ENCODE measurements at places on chromosomes 6 and 20.

GRCh38 chr20:38342216-38342615, 4.1 kb upstream of the LBP start:
- DNase-seq: no peak

DNA sequence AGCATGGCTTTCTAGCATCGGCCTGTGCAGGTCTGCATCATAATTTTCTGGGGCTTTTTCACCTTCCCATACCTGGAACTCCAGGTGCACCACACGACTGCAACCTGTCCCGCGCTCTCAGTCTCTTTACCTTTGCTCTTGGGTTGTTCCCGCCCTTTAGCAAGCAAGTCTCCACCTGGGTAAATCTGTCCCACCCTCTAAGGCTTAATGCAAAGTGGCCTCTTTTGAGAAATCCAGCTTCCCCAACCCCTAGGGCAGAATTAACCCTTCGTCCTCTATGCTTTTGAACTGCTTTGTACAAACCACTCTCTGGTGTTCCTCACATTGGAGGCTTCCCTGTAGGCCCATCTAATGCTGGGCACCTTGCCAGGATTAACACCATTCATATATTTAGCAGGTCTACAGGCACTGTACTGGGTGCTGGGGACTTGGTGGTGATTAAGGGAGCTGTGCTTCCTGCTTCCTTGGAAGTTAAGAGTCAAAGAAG, 2.8 kb downstream of the ITPR3 start:
- no peak for DNase-seq

- DNase-seq: no peak
Observed at GRCh38 chr20:54134445-54135220, 39.2 kb downstream of the CYP24A1 start.

DNA sequence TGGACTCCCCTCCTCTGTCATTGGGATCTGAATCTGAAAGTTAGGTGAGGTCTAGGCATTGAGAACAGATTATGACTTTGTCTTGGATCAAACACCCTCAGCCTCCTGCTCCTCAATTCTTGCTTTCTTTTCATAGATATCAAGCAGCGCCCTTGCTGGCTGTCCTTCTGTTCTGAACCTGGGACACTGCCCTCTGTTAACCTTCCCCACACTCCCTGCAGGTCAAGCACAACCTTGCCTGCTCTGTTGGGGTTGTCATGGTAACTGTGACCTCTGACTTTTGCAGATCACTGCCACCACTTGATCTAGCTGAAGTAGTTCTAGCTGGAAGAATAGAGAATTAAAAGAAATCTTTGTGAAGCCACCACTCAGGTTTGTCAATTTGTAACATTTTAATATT, 16.4 kb upstream of the MICA start:
- DNase-seq: no peak

DNA sequence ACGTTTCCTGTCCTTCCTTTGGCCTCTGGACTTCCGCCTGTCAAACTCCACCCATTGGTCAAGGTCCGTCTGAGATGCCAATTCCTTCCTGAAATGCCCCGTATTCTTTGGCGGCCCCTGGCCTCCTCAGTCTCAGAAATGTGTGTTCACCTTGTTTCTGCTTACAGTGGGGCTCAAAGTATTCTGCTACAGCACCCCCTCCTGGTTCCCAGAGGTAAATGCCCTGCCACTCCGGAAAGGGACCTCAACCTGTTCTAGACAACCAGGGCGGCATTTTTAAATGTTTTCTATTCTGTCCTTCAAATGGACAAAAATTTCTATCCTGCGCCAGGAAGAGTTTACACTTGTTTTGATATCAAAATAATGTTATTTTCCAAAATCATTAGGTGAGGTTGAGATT, 12.1 kb upstream of the PAX1 start:
- DNase-seq: no peak
